ENCODE measurements at places on chromosomes 4 and X. TPM values are rescaled to one million over a fixed set of nuclear protein-coding genes. Genes with fewer than 3 reads are reported as not detected.

Gene CNGA2
- not detected for total RNA-seq

Gene ATP7A
- 14.3 TPM for total RNA-seq

Gene USP53
- total RNA-seq, result 27.8 TPM

Gene CTPS2
- 3.6 TPM for total RNA-seq

Gene REST
- 58.9 TPM for total RNA-seq

Gene SLITRK4
- not detected for total RNA-seq

Gene DUSP21
- total RNA-seq, result not detected

Gene ERAS
- total RNA-seq, result not detected

Gene PDLIM3
- not detected for total RNA-seq

Gene NAA11
- not detected for total RNA-seq

Gene KCND1
- total RNA-seq, result 3.0 TPM

Gene CSN1S1
- not detected for total RNA-seq

Measured in CD8-positive, alpha-beta T cell (primary cell).